Esophagus squamous epithelium (tissue), 5 donors: ENCODE measurements at places on chromosomes 5 and 9.

- no peak for DNase-seq
Observed at GRCh38 chr5:127320032-127320965, 29.7 kb downstream of the MEGF10 start.

DNA sequence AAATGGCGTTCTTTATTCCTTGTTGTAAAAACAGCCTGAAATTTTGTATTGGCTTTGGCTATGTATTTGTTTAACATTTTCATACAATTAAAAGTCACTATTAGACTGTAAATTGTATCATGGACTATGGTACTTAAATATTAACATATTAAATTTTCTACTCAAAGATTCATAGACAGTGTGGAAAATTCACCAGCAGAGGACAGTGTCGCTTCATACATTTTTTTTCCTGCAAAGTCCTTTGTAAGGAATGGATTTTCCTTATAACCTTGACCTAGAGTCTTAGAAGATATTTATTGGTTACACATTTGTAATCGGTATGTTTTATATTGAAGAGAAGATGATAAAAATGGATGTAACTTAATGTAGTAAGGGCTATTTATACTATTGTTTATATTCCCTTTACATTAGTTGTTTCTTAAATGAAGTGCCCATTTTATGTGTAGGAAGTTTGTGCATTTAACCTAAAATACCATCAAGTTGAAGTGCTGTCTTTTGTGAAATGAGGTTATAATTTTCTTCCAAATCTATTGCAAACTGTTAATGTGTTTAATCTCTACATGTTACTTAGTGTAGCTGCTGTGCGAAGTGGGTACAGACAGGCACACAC is 150.1 kb downstream of the KDM4C start:
- no peak for DNase-seq

GRCh38 chr5:11248966-11249365 is 487.9 kb upstream of the DAP start:
- no peak for DNase-seq

DNA sequence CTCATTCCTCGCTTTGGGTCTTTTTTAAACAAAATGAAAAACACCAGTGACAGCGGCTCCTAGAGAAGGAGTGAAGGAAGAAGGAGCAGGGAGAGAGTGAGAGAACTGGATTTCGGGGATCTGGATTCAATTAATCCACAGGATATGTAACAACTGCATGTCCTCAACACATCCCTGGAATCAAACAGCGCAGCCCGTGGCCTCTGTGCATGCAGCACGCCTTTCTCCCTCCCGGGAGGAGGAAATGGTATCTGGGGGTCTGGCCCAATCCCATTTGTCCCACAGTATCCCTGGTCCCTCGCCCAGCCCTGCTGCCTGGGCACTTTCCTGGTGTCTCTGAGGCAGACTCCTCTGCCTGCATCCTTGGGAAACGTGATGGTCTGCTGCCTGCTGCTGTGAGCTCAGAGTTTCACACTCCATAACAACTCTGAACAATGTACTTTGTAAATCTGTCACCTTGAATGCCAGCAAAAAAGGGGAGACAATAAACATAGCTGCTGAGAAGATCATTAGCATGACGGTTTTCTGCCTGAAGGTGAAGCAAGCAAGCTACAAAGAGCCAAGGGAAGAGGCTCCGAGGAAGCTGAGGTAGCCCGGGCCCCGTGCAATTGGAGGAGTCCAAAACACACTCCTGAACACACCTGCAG is 56.1 kb downstream of the PTCH1 start:
- DNase-seq: no peak

- DNase-seq: no peak
Observed at GRCh38 chr5:141793403-141793802, 84.8 kb downstream of the PCDH1 start.

DNA sequence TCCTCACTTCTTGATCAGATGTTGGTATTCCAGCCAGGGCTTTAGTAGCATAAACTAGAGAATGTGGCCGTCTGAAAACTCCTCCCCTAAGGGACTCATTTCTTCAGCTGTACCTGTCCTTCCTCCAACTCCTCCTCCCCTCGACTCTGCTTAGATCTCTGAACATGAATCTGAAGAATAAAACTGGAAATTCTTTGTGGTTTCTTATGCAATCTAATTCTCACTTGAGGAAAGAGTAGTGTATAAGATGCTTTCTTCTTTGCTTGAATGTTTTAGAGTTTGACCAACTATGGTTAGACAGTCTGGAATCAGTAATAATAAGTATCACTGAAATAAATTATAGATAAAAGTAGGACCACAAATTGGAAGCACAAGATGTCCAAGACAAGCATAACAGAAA is 128.5 kb downstream of the LRRC70 start:
- no peak for DNase-seq

GRCh38 chr5:65326922-65327321 is 154.8 kb downstream of the ADAMTS6 start:
- no peak for DNase-seq

GRCh38 chr9:35564658-35565061 is 40.4 kb upstream of the TESK1 start:
- DNase-seq: no peak

- DNase-seq: no peak
Observed at GRCh38 chr5:4832471-4832870, 307.7 kb upstream of the ADAMTS16 start.

GRCh38 chr9:124322618-124323432 is 65.1 kb downstream of the NEK6 start:
- DNase-seq: no peak

- no peak for DNase-seq
Observed at GRCh38 chr5:17314907-17315471, 97.6 kb downstream of the BASP1 start.

- no peak for DNase-seq
Observed at GRCh38 chr5:41240985-41241384, 27.7 kb upstream of the C6 start.

- no peak for DNase-seq
Observed at GRCh38 chr5:112479418-112479817, 60.3 kb upstream of the EPB41L4A start.

GRCh38 chr5:112064271-112064701 is 307.3 kb upstream of the NREP start:
- no peak for DNase-seq

DNA sequence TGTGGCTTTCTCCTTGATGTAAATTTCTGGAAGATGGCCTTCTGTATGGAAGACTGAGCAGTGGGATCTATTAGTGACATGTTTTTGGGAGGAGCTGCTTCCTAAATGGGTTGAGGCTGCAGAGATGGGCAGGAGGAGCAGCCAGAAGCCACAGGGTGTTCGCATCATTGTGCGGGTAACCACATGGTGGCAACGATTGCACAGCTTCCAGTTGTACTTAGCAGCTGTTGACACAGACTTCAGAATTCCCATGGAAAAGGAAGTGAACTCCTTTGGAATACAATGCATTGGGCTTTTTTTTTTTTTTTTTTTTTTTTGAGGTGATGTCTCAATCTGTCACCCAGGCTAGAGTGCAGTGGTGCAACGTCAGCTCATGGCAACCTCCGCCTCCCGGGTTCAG is 297.3 kb downstream of the NR3C1 start:
- DNase-seq: no peak

- DNase-seq: no peak
Observed at GRCh38 chr5:60230456-60230855, 336.9 kb upstream of the PDE4D start.

GRCh38 chr5:52989781-52990527 is 802 bp downstream of the ITGA2 start:
- DNase-seq: no peak

GRCh38 chr5:109721741-109722140 is 32.0 kb downstream of the MAN2A1 start:
- DNase-seq: no peak

GRCh38 chr9:95626341-95626740 is 109.6 kb upstream of the PTCH1 start:
- DNase-seq: no peak

GRCh38 chr9:6904371-6904770 is 146.6 kb downstream of the KDM4C start:
- no peak for DNase-seq

GRCh38 chr9:94140791-94141790 is 56.8 kb downstream of the PTPDC1 start:
- no peak for DNase-seq

DNA sequence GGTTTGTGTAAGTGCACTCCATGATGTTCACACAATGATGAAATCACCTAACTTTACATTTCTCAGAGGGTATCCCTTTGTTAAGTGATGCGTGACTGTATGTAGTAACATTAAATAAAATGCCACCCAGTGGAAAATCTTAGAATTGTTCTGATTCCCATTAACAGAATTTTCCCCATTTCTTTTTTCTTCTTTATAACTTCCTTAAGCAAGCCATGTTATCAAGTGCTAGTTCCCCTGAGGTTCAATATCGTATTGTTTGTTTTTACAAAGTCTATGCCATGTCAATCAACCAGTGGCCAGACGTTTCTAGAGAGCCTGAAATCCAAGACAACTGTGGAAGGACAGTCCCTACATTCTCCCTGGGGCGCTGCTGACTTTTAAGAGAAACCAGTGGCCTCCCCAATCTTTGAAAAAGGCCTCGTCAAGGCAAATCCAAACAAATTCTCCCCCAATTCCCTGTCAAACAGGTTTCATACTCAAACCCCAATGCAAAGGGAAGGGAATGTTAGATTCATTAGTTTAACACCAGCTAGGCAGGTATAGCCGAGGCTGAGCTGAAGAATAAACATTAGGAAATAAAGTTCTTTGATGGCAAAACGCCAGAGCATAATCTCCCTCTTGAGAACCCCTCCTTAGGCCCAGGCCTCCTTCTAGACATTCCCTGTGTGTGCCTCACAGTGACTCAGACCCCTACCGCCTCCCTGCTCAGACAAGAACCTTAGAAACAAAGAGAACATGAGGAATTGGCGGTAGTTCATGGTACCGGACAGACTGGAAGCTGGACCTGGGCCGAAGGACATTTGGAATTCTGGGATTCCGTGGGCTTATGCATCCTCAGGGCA is 198.7 kb downstream of the GNA14 start:
- no peak for DNase-seq

DNA sequence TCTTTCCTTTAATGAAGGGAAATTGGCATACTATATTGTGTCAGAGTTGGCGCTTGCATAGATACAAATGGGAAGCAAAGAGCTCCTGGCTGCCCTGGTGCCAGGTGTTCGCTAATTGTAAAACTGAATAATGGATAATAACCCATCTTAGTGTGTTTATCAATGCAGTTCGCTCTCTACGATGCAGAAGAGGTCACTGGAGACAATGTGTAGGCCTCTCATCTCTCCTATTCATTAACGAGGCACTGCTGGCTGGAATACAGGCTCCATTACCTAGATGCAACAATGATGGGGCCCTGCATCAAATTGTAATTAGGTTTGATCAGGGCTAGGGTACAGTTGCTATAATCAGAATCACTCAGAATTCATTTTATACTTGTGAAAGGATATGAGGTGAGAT is 171.0 kb downstream of the RMI1 start:
- no peak for DNase-seq

DNA sequence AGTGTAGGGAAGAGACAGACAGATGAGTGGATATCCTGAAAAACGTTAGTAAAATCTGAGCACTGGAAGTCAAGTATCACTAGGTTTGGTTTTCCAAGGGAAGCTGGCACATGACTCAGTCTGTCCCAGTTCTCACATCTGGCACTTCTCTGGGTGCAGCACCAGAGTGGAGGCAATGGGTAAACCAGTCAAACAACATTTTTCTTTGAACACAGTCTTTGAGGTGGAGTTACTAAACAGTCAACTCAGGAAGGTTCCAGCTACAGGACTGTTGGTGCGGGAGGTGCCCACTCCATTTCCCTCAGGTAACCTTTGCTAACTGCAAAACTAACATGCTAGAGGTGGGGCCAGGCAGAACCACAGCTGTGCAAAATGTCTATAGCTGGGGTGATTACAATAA is 301.4 kb upstream of the RFX3 start:
- no peak for DNase-seq

- DNase-seq: no peak
Observed at GRCh38 chr9:33388110-33388994, 14.0 kb downstream of the AQP7 start.

DNA sequence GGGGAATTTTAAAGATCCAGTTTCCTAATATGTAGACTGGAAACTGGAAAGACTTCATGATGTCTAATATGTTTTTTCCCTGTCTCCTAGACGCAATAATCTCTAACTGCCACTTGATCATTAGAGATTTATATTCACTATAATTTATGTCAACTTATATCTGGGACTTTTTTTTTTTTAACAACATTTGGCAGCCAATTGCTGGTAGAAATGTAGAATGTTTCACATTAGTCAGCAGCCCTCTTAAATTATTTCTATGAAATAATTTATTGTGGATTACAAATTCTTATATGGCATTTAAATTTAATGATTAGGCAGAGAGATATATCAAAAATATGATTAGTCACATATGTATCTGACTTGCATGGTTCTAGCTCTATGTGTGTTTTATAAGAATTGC is 48.2 kb downstream of the TMEM174 start:
- no peak for DNase-seq

DNA sequence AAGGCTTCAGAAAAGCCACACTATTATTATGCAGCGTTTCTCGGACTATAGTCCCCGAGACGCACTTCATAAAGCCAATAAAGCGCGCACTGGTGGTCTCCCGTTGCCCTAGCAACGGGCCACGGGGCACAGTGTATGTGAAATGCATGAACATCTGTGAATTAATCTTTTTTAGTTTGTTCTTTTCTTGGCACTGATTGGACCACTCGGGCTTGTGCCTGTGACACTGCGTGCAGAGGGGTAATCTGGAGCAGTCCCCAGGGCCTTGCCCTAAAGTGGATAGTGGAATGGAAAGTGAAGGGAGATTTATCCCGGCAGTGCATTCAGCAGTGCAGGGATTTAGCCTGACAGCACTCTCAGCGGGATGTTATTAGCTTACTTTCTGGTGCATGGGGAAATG is 92.1 kb downstream of the TLE4 start:
- no peak for DNase-seq

DNA sequence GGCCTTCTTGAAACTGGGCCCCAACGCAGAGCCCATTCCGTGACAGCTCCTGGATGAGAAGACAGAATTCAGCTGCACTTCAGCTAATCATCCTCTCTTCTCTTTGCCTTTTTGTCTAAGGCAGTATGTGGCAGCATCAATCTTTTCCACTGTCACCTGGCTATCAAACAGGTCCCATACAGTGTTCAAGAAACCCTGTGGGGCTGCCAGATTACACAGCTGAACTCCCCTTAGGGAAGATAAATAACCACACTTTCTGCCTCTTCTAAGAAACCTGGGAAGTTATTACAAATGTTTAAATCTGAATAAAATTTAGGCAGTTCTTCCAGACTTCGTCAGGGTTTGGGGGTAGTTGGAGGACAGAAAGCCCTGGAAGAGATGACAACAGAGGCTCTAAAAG is 61.0 kb downstream of the SPEF2 start:
- no peak for DNase-seq

- no peak for DNase-seq
Observed at GRCh38 chr9:19470981-19471650, 62.3 kb downstream of the ACER2 start.

DNA sequence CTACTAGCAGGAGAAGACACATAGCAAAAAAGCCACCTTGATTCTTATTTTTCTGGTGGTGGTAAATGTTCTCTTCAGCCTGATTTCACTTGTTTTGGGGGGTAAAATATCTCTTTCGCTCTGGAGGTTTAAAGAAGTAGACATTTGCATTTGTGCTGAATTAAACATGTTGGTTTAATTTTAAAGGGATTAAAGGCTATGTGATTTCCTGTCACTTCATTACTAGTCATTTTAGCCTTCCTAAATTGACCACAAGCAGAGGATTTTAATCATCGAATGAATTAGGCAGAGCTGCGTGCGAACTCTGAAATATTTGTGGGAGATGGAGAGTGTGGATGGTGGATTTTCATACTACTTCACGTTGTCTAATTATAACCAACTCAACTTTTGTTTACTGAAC is 4.8 kb downstream of the RASGRF2 start:
- no peak for DNase-seq

GRCh38 chr5:125720348-125720685 is 702.9 kb upstream of the GRAMD2B start:
- no peak for DNase-seq
